Vagina (tissue), 2 donors: ENCODE measurements at places on chromosomes 6 and 20. TPM values are rescaled to one million over a fixed set of nuclear protein-coding genes. Genes with fewer than 3 reads are reported as not detected.

DNA sequence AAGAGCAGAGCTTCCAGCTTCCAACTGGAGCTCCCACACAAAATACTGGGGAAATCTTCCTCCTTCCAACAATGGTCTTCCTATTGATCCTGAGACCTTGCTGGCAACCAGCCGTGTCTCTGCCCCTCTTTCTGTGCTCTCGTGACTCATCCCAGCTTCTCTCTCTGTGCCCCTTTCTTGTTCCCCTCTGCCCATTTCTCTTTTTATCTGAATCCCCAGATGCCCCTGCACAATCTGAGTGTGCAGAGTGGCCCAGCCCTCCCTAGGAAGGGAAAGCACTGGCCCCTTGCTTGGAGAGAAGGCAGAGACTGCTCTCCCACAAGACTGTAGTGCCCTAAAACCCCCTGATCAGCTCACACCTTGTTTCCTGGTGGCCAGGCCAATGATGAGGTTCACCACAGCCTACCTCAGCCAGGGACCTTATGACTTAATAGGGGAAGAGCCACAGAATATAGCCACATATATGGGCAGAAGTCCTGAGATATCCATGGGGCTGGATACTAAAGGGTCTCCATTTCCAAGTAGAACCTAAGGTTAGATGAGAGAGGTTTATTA lies 23.1 kb upstream of the MAS1L start:
- peak; percentile 58 for DNase-seq

GRCh38 chr6:137866200-137866913 lies 702 bp upstream of the TNFAIP3 start:
- DNase-seq: no peak

SRMS gene
- not detected for total RNA-seq

NRM gene
- 6.1 TPM for total RNA-seq

PTCHD4 gene
- not detected for total RNA-seq
